ENCODE measurements at places on chromosomes 6 and 20. TPM values are rescaled to one million over a fixed set of nuclear protein-coding genes. Genes with fewer than 3 reads are reported as not detected.

ZNF391 gene
- 4.2 TPM for total RNA-seq

GSTA2 gene
- total RNA-seq, result 3.4 TPM

CCN6 gene
- total RNA-seq, result not detected

SLC22A3 gene
- total RNA-seq, result 65.0 TPM

DCDC2 gene
- 14.2 TPM for total RNA-seq

GPX5 gene
- not detected for total RNA-seq

FAM162B gene
- total RNA-seq, result 4.7 TPM

DNA sequence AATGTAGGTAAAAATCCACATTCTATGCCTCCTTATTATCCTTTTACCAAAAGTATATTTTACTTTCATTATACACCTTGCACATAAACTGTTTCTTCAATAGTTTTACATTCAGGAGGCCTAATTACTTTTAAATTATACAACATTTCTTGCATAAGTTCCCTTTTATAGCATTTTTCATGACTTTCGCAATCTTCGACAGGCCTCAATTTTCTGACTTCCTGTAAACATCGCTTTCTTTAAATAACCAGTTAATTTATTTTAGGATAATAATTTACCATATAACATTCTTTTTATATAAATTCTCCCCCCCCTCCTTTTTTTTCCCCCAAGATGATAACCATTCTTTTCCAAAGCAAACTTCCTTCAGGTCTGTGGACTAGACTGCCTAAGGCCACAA lies 9.2 kb downstream of the SLC35A1 start:
- no peak overlapping the region for H3K4me3 ChIP-seq
- H3K27ac ChIP-seq, result no peak overlapping the region
- DNase-seq, result peak; percentile 72
- no peaks in the 10 kb centered on the region for H3K27me3 ChIP-seq
- H3K36me3 ChIP-seq, result peaks cover 6% of the 10 kb centered on the region

DNA sequence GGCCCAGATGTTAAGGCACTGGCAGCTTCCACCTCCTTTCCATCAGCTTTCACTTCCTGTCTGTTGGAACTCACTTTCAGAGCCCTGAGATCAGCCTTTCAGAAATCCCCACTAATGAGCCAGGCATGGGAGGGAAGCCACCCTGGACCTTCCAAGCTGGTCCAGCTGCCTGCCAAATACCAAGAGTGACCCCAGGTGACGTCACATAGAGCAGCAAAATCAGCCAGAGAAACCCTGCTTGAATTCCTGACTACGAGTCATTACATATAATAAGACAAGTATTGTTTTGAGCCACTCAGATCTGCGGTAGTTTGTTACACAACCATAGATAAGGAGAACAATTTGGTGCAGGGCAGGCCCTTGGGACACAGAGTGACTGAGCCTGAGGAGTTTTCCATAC lies 556.0 kb upstream of the JAG1 start:
- peak; percentile 75 for DNase-seq
- H3K36me3 ChIP-seq, result no peaks in the 10 kb centered on the region
- peak overlapping the region; percentile 2 for H3K27ac ChIP-seq
- no peaks in the 10 kb centered on the region for H3K27me3 ChIP-seq
- H3K4me3 ChIP-seq, result no peak overlapping the region

- no peaks in the 10 kb centered on the region for H3K36me3 ChIP-seq
- no peak overlapping the region for H3K27ac ChIP-seq
- H3K27me3 ChIP-seq, result no peaks in the 10 kb centered on the region
- no peaks in the 10 kb centered on the region for H3K4me1 ChIP-seq
- no peak for DNase-seq
Observed at GRCh38 chr6:77038807-77039206, 424.5 kb downstream of the HTR1B start.

DNA sequence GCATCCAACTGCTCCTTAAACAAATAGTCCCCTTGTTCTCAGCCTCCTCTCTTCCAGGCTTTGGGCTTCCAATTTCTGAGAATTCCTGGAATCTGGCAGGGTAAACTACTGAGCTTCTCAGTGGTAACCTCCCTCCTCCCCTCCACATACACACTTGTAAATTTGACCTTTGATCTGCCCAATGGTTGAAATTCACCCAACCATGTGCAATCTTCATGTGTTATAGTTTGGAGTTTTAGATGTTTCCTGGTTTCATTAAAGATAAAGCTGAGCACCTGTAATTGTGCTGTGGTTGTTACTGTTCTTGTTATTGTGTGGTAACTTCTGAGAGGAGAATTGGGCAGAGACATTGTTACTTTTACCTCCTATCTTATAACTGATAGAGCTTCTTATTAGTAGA lies 328.4 kb downstream of the TPBG start:
- no peak overlapping the region for H3K4me3 ChIP-seq
- H3K36me3 ChIP-seq, result no peaks in the 10 kb centered on the region
- no peak overlapping the region for H3K27ac ChIP-seq
- no peaks in the 10 kb centered on the region for H3K27me3 ChIP-seq
- DNase-seq, result no peak
- H3K4me1 ChIP-seq, result no peaks in the 10 kb centered on the region

DNA sequence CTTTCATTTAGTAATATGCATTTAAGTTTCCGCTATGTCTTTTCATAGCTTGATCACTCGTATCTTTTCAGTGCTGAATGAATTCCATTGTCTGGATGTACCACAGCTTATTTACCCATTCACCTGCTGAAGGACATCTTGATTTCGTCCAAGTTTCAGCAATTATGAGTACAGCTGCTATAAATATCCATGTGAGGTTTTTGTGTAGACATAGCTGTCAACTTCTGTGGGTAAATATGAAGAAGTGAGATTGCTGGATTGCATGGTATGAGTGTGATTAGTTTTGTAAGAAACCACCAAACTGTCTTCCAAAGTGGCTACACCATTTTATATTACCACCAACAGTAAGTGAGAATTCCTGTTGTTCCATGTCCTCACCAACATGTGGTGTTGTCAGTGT lies 79.2 kb upstream of the STMND1 start:
- no peaks in the 10 kb centered on the region for H3K4me1 ChIP-seq
- H3K27ac ChIP-seq, result no peak overlapping the region
- no peak for DNase-seq

GRCh38 chr6:116450769-116451740 lies 10.1 kb upstream of the CALHM6 start:
- peaks cover 12% of the 10 kb centered on the region for H3K4me1 ChIP-seq
- H3K4me3 ChIP-seq, result no peak overlapping the region
- no peaks in the 10 kb centered on the region for H3K36me3 ChIP-seq
- no peaks in the 10 kb centered on the region for H3K27me3 ChIP-seq
- no peak for DNase-seq

DNA sequence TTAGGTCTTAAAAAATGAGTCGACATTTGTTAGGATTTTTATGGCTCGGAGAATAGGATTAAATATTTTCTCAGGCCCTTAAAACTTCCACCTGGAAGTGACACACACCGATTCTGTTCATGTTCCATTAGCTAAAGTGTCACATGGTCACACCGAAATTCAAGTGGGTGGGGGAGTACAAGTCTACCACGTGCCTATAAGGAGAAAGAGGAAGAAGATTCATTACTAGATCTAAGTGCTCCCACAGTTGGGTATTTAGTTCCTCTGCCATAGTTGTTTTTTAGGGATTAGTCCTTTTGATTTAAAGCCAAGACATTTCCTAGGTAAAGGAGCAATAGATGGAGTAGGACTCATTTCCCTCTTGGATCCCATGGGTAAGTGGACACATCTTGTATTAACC lies 4.9 kb upstream of the TOX2 start:
- H3K4me3 ChIP-seq, result no peak overlapping the region
- peaks cover 4% of the 10 kb centered on the region for H3K4me1 ChIP-seq
- H3K27ac ChIP-seq, result no peak overlapping the region
- no peaks in the 10 kb centered on the region for H3K27me3 ChIP-seq
- no peaks in the 10 kb centered on the region for H3K36me3 ChIP-seq

DNA sequence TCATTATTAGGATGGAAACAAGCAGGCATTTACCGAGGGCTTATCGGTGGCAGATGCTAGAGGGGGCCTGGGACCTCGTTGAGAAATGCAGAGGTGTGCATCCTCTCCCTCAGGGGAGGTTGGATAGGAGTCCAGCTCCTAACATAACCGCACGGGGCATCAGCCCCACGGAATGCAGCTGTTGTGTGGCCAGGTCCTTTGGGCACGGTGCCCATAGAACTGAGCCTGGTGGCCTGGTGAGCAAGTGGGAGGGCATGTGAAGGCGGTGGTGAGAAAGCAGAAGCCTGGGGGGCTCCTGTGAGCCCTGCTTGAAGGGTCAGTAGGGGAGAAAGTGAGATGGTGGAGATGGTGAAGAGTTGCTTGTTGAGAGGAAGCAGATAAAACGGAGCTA lies 143.7 kb downstream of the CDH26 start:
- H3K27ac ChIP-seq, result no peak overlapping the region
- no peaks in the 10 kb centered on the region for H3K27me3 ChIP-seq
- DNase-seq, result peak; percentile 23
- H3K4me3 ChIP-seq, result no peak overlapping the region
- H3K36me3 ChIP-seq, result no peaks in the 10 kb centered on the region

DNA sequence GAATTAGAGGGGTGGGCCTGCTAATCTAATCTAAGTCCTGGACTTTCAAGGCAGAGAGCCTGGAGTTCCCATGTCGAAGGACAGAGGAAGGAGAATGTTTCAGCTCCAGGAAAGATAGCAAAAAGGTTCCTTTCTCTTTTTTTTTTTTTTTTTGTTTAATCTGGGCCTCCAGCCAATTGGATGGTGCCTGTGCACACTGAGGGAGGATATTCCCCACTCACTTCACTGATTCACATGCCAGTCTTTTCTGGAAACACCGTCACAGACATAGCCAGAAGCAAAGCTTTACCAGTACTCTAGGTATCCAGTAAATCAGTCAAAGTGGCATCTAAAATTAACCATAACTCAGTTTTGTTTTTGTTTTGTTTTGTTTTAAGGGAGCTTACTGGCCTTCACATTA lies 721.1 kb downstream of the TENT5A start:
- no peaks in the 10 kb centered on the region for H3K36me3 ChIP-seq
- no peak overlapping the region for H3K27ac ChIP-seq
- H3K4me1 ChIP-seq, result no peaks in the 10 kb centered on the region
- H3K27me3 ChIP-seq, result no peaks in the 10 kb centered on the region

- H3K36me3 ChIP-seq, result no peaks in the 10 kb centered on the region
- H3K4me1 ChIP-seq, result no peaks in the 10 kb centered on the region
- H3K4me3 ChIP-seq, result no peak overlapping the region
- no peak for DNase-seq
- no peaks in the 10 kb centered on the region for H3K27me3 ChIP-seq
- H3K27ac ChIP-seq, result no peak overlapping the region
Observed at GRCh38 chr6:128560966-128561365, 40.6 kb upstream of the PTPRK start.

GRCh38 chr6:37021356-37022129 lies 16.1 kb downstream of the FGD2 start:
- no peak overlapping the region for H3K27ac ChIP-seq
- peak; percentile 25 for DNase-seq
- H3K27me3 ChIP-seq, result no peaks in the 10 kb centered on the region
- no peak overlapping the region for H3K4me3 ChIP-seq

GRCh38 chr20:12211361-12211760 lies 293.7 kb downstream of the BTBD3 start:
- H3K27ac ChIP-seq, result no peak overlapping the region
- no peaks in the 10 kb centered on the region for H3K27me3 ChIP-seq
- DNase-seq, result no peak
- H3K4me1 ChIP-seq, result no peaks in the 10 kb centered on the region

- H3K27me3 ChIP-seq, result no peaks in the 10 kb centered on the region
- DNase-seq, result no peak
- H3K36me3 ChIP-seq, result no peaks in the 10 kb centered on the region
- no peak overlapping the region for H3K4me3 ChIP-seq
- H3K4me1 ChIP-seq, result no peaks in the 10 kb centered on the region
Observed at GRCh38 chr6:143093290-143093689, 32.6 kb downstream of the AIG1 start.

DNA sequence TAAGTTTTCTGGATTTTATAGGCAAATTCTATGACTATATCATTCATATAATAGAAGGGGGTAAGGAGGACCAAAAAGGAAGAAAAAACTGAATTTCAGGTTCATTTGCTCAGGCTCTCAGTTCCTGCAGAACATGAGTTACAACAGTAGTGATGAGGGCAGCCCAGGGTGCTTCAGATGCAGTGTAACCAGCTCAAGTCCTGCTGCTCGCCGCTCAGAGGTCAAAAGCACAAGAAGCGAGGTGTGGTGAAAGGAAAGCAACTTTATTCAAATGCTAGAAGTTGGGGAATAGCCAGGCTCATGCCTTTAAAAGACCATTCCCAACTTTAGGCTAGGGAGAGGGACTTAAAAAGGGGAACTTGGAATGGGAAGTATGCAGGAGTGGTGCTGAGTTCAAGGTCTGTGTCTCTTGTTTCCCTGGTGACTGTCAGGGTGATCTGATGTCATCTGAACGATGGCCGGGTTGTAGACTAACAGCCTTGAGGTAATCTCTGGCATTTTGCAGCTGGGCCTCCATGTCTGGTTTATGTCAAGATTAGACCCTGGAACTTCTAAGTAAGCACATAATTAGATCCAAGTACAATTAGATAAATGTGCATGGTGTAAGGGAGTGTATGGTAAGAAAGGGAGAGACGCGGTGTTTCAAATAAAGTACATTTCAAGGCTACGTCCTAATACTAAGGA lies 14.5 kb upstream of the SEC63 start:
- H3K27me3 ChIP-seq, result no peaks in the 10 kb centered on the region
- H3K27ac ChIP-seq, result no peak overlapping the region
- H3K36me3 ChIP-seq, result no peaks in the 10 kb centered on the region
- H3K4me3 ChIP-seq, result no peak overlapping the region
- H3K4me1 ChIP-seq, result no peaks in the 10 kb centered on the region
- no peak for DNase-seq

GRCh38 chr6:44338228-44339122 lies 4.0 kb upstream of the SPATS1 start:
- H3K27me3 ChIP-seq, result no peaks in the 10 kb centered on the region
- no peak overlapping the region for H3K4me3 ChIP-seq
- H3K4me1 ChIP-seq, result no peaks in the 10 kb centered on the region
- no peaks in the 10 kb centered on the region for H3K36me3 ChIP-seq

- H3K27ac ChIP-seq, result no peak overlapping the region
- no peak overlapping the region for H3K4me3 ChIP-seq
- no peaks in the 10 kb centered on the region for H3K36me3 ChIP-seq
- peaks cover 3% of the 10 kb centered on the region for H3K4me1 ChIP-seq
Observed at GRCh38 chr20:20085812-20086211, 33.5 kb downstream of the CFAP61 start.

DNA sequence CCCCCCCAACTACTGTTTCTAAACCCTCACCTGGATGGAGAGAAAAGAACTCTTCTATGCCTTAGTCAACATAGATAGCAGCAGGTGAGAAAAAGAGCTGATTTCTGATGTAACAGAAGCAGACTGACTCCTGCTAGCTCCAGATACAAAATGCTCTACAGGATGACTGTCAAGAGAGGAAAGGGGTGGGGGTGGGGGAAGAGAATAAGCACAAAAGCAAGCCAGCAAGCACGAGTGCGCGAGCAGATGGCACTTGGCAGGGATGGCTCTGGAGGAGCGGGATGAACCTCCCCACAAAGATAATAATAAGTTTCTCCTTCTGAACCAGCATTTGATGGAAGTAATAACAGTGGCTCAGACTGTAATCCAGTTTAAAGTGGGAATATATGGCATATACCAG lies 45.6 kb upstream of the SPDEF start:
- peaks cover 2% of the 10 kb centered on the region for H3K36me3 ChIP-seq
- no peaks in the 10 kb centered on the region for H3K27me3 ChIP-seq
- no peak overlapping the region for H3K4me3 ChIP-seq
- no peak overlapping the region for H3K27ac ChIP-seq
- no peak for DNase-seq

GRCh38 chr6:98984121-98984520 lies 36.4 kb upstream of the FBXL4 start:
- DNase-seq, result no peak
- no peaks in the 10 kb centered on the region for H3K36me3 ChIP-seq
- no peaks in the 10 kb centered on the region for H3K4me1 ChIP-seq
- H3K27me3 ChIP-seq, result no peaks in the 10 kb centered on the region
- H3K27ac ChIP-seq, result no peak overlapping the region
- no peak overlapping the region for H3K4me3 ChIP-seq

All from lung (tissue), 17 donors.